ENCODE measurements at places on chromosomes 13 and 19.

GRCh38 chr13:105462098-105462497, 1073.4 kb downstream of the EFNB2 start:
- no peak for DNase-seq

DNA sequence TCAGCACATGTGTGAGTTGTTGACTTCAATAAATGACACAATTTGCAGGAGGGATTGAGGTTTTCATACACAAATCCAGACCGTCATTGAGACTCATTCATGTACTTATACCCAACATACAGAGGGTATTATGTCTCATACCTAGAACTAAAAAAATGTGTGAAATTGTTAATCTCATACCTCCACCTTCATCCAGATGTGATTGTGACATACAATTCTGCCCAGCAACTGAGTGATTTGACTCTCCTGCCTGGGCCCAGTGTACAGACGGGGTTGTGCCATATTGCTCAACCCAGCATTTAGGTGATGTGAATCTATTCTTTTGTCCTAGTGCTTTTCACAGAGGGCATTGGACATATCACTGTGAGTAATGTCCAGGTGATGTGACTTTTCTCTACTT, 12.6 kb upstream of the ZNF681 start:
- DNase-seq: no peak

- no peak for DNase-seq
Observed at GRCh38 chr13:110713642-110713952, at the start of gene ING1. Gene ING1, plus strand, starts transcription at chr13:110713700. Its CDS starts 450 bp downstream, at chr13:110714150.

GRCh38 chr19:51391073-51391611, 751 bp upstream of the C19orf84 start:
- no peak for DNase-seq

GRCh38 chr19:9523885-9524474, 14.5 kb downstream of the ZNF426 start:
- no peak for DNase-seq

GRCh38 chr19:42250666-42251531, 4.0 kb downstream of the ERF start:
- DNase-seq: peak; percentile 71

- DNase-seq: peak; percentile 65
Observed at GRCh38 chr19:42450314-42450934, 7.7 kb upstream of the CXCL17 start.

DNA sequence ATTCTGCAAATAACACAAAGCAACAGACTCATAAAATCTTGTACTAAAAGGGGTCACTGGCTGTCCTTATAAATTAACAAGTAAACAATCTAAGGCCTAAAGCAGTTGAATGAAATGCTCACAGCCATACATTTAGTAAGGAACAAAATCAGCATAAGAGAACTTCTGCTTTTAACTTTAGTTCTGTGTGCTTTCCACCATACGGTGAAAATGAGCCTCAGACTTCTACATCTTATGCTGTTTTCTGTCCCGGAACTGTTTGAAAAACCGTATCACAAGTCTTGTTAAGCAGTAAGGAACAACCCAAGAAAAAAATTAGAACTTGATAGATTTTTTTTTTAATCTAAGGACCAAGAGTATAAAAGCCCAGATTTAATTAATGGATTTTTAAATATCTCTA, 549.1 kb upstream of the MIR17HG start:
- no peak for DNase-seq

DNA sequence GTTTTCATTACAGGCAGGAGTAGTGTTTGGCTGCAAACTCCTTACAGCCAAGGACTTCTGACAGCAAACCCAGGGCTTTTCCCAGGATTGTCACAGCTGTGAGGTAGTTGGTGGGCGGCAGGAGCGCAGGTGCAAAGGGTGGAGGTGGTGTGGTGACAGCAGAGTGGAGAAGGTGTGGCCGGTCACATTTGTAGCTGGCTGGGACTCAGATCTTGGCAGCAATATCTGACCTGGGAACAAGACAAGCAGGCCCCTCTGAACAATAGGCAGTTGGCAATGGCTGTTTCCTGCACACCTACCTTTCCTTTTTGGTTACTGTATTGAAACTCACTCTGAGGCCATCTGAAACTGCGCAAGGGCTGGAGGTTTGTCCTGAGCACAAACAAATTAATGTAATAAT, 327.3 kb downstream of the COG6 start:
- DNase-seq: no peak

GRCh38 chr13:74485757-74486156, 351.6 kb upstream of the KLF12 start:
- DNase-seq: no peak

DNA sequence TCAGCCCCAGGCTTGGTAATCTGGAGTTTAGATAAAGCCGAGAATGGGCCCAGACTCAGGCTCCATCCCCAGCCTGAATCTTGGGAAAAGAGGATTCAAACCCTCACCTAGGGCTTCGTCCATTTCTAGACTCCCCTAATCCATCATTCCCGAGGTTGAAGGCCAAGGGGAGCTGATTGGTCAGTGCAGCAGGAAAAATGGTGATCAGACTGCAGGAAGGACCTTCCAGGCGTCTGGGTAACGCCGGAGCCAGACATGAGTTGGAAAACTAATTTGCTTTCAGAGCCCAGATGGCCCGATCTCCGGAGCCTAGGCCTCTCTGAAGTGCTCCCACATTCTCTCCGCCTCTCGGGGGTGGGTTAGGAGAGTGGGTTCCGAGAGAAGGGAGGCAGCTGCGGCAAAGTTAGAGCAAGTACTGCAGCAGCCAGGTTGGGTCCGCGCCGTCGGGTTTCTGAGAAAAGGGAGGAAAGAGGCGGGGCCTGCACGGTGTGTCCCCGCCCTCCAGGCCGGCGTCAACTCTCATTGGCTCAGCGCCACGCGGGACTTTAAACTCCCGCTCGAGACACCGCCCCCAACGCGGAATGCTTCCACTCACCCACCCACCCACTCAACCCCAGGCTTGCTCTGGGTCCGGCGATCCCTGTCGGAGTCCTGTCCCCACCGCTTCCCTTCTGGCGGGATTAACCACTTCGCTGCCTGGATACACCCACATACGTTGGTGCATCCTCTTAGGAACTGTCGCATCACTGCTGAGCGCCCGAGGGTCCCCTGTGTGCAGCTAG, 788 bp upstream of the RTBDN start:
- no peak for DNase-seq

- DNase-seq: peak; percentile 99
Observed at GRCh38 chr19:49339301-49340068, 4.3 kb downstream of the CD37 start.

- DNase-seq: no peak
Observed at GRCh38 chr19:18656337-18657086, 19.7 kb downstream of the KLHL26 start.

GRCh38 chr13:73985783-73986182, 148.4 kb downstream of the KLF12 start:
- DNase-seq: no peak

GRCh38 chr13:107753291-107753690, 462.0 kb downstream of the LIG4 start:
- DNase-seq: no peak

DNA sequence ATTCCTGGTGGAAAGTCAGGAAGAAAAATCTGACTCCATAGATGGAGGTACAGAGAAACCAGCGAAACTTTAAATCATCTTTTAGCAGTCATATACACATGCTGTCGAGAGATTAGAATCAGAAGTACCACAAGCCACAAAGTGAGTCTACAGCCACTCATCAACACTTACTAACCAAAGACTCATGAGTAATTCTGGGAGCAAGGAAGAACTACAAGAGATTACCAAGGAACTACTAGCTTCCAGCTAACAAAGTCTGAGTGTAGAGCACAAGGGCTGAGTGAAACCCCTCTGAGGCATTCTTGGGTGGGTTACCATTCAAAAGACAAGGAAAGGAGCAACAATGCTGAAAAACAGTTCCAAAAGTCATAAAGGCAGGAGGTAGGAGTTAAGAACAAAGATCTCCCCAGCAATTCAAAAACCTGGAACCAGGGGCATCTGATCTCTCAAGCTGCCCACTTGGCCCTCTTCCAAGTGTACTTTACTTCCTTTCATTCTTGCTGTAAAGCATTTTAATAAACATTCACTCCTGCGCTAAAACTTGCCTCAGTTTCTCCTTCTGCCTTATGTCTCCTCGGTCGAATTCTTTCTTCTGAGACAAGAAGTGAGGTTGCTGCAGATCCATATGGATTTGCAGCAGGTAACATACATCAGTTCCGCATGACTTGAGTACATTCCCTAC, 13.0 kb downstream of the RBM26 start:
- no peak for DNase-seq

- peak; percentile 63 for DNase-seq
Observed at GRCh38 chr13:29435125-29435911, 160.2 kb downstream of the SLC7A1 start.
